Fibroblast of villous mesenchyme (primary cell): ENCODE measurements at places on chromosomes 12 and 14.

- DNase-seq, result peak; percentile 82
These were observed 33.4 kb downstream of the KITLG start for GRCh38 chr12:88546853-88547252.

GRCh38 chr12:10115890-10116289, 14.1 kb downstream of the CLEC7A start:
- peak; percentile 38 for DNase-seq

- no peak for DNase-seq
These were observed 70.7 kb downstream of the PTPRO start for GRCh38 chr12:15393037-15393436.

DNA sequence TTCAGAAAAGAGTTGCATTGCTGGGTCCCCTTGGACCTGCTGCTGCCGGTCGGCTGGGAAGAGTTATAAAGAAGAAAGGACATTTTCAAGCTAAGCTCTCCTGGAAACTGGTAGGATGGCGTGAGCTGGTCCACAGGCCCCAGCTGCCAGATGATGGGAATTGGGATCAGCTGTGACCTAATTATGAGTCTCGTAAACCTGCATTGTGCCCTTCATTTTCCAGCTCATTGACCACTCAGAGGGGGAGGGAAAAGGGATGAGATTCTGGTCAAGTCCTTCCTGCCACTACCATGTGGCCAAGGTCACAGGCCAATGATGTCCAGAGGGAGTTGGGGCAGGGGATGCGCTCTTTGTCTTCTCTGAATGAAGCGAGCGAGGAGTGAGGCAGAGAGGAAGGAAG, 320.9 kb downstream of the NRXN3 start:
- no peak for DNase-seq

DNA sequence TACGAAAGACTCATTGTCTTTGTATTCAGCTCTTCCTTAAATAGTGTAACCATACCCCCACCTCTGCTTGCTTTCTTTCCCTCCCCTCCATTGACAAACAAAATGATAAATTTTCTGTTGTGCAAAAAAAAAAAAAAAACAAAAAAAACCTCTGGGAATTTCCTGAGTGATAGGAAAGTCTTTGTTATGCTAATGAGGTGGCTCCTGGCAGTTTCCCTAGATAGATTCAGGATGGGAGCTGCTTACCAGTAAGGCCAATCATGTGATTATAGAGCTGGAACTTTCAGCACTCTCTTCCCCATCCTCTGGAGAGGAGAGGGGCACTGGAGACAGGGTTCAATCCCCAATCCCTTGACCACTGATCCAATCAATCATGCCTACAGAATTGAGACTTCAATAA, 120.5 kb downstream of the NUAK1 start:
- no peak for DNase-seq

DNA sequence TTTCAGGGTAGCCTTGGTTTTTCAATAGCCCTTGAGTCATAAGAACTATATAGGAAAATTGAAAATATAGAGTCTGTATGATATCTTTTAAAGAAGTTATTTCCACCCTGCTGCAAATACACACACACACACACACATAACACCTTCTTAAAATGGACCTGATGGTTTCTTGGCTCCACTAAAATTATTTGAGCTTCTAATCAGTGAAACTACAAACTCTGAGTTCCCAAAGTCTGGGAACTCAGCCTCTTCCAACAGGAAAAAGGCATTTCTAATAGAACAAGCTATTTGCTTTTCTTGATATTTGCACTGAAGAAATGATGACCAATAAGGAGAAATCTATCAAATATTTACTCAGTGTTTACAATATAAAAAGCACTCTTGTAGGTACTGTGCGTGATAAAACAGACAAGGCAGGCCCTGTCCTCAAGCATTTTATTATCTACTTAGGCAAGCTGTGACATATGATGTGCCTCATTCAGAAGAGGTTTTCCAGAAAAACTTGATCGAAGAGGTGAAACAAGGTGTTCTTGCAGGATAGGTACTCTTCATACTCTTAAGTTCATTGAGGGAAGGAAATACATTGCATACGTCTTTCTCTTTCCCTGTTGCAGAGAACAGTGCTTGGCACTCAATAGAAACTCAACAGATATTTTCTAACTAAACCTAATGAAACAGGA, 88.6 kb downstream of the MGST1 start:
- DNase-seq, result no peak

GRCh38 chr14:51654533-51654845, 2.8 kb downstream of the FRMD6 start:
- DNase-seq, result no peak

DNA sequence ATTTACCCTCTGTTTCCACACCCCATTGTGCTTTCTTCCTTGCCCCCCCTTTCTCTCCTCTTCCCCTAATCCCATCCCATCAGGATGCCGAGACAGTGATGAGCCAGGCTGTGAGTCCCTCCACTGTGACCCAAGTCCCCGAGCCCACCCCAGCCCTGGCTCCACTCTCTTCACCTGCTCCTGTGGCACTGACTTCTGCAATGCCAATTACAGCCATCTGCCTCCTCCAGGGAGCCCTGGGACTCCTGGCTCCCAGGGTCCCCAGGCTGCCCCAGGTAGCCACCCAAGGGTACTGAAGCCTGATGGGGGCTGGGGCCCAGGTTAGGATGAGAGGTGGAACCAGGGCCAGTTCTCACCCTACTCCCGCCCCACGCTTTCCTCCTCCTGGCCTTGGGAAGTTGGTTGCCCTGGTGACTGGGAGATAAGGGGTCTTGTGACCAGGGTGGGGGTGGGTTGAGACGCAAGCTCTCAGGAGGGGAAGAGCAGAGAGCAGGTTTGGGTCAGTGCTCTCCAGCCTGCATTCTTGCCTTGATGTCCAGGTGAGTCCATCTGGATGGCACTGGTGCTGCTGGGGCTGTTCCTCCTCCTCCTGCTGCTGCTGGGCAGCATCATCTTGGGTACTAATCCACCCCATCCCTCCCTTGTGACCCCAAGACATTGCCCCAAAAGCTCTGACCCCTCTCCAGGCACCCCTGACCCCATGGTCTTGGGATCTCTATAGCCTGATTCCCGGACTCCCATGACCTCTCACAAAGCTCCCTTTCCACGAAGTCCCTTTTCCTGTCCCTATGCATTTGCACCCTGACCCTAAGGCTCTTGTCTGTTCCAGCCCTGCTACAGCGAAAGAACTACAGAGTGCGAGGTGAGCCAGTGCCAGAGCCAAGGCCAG, 1.2 kb downstream of the AMHR2 start:
- no peak for DNase-seq

DNA sequence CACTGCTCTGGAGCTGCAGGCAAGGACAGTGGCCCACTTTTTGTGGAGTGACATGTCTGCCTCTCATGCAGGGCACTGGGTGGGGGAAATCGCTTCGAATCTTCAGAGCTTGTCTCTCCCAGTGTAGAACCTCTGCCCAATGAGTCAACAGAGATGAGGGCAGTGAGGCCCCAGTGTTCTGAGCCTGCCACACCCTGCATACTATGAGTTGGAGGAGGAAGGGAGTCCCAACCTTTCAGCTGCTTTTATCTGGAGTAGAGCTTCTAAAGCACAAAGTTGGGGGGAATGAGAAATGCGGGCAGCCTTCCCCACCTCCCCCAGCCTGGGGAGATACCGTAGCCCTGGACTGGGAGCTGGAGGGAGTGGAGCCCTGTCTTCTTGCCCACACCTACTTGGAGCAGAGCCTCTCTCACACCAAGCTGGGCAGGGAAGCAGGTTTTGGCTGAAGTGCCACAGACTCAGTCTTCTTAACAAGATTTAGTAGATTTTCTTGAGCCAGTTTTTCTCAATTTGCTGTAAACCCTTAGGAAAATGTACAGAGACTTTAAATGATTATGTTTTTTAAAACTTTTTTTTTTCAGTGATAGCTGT, 159.1 kb downstream of the ADGRD1 start:
- no peak for DNase-seq

DNA sequence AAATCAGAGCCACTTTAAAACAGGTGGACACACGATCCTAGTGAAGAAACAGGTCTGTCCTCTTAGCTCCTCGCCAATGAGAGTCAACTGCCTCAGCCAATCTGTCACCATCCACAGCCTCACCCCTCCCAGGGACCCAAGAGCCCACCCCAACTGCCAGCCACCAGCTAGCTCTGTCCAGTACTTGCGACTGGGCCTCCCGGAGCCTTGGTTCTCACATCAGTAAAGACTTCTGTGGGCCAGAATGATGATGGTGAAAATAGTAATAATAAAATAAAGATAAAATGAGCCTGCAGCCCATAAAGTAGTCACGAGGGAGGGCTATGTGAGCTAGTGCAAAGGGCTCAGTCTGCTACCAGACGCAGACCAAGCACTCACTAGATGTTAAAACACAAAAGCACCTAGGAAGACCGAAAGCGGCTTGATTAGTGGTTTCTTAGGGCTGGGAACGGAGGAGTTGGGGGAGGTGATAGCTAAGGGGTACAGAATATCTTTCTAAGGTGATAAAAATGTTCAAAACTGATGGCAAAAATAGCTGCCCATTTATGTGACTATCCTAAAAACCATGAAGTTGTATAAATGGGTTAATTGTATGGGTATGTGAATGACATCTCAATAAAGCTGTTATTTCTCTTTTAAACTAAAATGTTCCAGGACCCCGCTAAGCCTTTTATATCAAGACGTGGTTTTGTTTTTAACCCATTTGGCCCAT, 39.8 kb downstream of the ACTN1 start:
- DNase-seq, result peak; percentile 60

DNA sequence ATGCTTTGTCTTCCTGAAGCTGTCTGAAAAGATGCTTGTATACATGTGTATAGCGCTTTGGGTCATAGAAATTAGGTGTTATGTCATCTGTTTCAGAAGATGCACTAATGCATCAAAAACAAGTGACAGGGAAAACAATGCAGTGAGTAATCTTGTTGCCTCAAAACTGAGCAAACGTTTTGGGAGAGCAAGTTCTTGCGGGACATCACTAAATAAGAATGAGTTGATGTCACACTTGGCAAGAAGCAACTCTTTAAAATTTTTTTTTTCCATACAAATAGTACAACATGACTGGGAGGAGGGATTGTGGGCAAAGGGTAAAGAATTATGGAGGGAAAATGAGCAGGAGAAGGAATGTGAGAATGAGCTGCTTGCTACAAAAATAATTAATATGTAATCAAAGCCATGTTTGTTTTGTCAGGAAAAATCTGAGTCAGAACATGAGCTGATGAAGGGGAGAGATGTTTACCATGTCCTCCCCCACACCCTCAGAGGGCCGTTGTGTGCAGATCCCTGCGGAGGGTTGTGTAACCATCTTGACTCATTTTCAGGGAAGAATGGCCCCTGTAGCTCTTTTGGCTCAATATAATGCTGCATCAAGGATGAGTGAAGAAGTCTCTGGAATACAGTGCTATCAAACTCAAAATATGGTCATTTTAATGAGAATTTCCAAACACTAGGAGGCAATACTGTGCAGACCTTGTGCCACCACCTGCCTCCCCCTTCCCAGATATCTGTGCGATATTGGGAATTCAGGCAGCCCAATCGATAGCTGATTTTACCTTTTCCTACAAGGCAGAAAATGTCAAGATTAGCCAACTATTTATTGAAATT, 41.4 kb downstream of the BORCS5 start:
- DNase-seq, result peak; percentile 96

GRCh38 chr12:25653487-25654175, 100.5 kb upstream of the LMNTD1 start:
- no peak for DNase-seq

GRCh38 chr12:108302403-108303311, 36.5 kb downstream of the CMKLR1 start:
- peak; percentile 51 for DNase-seq

GRCh38 chr12:26032719-26033241, 74.3 kb downstream of the RASSF8 start:
- DNase-seq, result peak; percentile 68

GRCh38 chr12:105204916-105205315, 31.1 kb downstream of the APPL2 start:
- DNase-seq, result no peak

DNA sequence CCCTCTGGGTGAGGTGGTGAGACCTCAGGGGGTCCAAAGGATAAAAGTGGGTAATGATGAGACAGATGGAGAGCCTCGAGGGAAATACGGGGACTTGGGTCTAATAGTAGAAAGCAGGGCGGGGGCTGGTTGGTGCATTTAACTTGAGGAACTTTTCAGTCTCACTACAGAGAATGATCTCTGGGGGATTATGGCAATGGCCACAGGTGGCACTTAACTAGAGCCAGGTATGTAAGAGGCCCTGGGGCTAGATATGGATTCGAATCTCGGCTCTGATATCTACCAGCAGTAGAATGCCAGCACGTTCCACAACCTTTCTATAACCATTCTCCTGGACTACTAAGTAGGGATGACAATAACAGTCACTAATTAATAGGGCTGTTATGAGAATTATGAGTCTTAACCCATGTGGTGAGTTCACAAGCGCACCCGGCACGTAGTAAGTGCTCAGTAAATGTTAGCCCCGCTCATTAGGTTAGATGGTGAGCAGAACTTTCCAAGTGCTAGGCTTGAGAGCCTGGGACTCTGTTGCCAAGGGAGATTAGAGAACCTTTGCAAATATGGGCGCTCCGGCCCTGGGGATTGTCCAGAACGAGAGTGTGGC, 888 bp upstream of the PLXNC1 start:
- DNase-seq, result no peak

GRCh38 chr12:107513184-107513583, 172.4 kb upstream of the PWP1 start:
- DNase-seq, result no peak

DNA sequence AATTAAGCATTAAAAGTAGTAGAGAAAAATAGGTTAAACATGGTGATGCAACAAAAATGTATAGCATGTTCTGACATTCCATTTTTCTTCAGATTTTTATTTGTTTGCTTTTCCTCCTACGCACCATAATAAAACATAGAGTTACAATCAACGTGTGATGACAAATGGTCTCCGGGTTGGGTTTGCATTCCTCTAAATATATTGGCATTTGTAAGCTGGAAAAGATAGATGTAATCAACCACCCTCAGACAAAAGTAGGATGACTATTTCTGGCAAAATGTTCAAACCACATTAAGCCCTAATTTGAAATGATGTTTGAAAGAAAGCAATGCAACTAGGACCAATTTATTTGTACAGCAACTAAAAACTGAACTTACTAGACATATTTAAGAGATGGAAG, 58.4 kb downstream of the SLC25A21 start:
- DNase-seq, result peak; percentile 20

GRCh38 chr14:71452987-71453386, 479.2 kb upstream of the RGS6 start:
- DNase-seq, result peak; percentile 27

- no peak for DNase-seq
These were observed 59.0 kb downstream of the CFAP54 start for GRCh38 chr12:96548384-96548783.

DNA sequence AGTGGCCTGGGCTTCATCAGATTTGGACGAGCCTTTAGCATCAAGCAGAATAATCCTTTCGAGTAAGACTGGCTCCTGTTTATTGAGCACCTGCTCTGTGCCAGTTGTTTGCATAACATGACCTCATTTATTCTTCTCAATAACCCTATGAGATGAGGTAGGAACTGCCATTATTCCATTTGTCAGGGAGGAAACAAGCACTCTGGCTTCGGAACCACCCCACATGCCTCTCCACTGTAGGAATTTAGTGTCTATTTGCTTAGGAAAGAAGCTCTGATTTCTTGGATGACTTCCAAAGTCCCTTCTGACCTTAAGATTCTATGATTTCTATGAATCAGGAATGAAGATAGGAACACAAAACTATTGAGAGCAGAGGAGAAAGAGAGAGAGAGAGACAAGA, 11.0 kb downstream of the SAMD4A start:
- DNase-seq, result peak; percentile 44

GRCh38 chr12:113092607-113093408, 36.3 kb downstream of the DTX1 start:
- DNase-seq, result no peak
